ENCODE measurements at places on chromosomes 11 and 22.

- DNase-seq, result no peak
Measured at GRCh38 chr11:66846671-66847091, 3.4 kb downstream of the RCE1 start.

- peak; percentile 89 for DNase-seq
Measured at GRCh38 chr11:73141309-73142127, 600 bp downstream of the FCHSD2 start.

DNA sequence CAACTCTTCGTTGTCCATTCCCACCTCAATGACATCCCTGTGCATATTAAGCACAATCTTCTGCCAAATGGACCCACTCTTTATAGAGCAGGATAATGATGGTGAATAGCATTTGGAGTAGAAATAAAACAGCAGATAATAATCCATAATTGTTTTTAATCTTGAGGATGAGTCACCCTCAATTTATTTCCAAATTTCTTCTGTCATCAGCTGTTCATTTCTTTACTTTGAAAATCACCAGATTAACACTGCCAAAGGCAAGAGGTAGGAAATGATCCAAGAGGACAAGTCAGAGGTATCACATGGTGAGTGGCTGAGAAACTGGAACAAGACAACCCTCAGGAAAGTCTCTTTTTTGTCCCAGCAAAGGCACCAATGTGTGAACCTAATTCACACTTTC lies 7.3 kb upstream of the AMBRA1 start:
- no peak for DNase-seq

DNA sequence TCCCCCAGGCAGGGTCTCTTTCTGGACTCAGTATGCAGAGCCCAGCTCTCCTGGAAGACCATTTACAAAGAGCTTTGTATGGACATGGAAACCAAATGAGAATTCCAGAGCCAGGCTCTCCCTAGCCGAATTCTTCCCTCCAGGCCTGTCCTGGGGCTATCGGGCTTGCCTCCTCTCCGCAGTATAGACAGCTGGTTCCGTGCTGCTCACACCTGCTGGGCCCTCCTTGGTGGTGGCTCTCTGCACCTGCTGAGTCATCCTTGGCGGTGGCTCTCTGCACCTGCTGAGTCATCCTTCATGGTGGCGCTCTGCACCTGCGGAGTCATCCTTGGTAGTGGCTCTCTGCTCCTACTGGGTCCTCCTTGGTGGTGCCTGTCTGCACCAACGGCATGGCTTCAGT lies 743.5 kb downstream of the BRD1 start:
- DNase-seq, result no peak

GRCh38 chr11:66904055-66904454 lies 47.2 kb downstream of the LRFN4 start:
- DNase-seq, result no peak

DNA sequence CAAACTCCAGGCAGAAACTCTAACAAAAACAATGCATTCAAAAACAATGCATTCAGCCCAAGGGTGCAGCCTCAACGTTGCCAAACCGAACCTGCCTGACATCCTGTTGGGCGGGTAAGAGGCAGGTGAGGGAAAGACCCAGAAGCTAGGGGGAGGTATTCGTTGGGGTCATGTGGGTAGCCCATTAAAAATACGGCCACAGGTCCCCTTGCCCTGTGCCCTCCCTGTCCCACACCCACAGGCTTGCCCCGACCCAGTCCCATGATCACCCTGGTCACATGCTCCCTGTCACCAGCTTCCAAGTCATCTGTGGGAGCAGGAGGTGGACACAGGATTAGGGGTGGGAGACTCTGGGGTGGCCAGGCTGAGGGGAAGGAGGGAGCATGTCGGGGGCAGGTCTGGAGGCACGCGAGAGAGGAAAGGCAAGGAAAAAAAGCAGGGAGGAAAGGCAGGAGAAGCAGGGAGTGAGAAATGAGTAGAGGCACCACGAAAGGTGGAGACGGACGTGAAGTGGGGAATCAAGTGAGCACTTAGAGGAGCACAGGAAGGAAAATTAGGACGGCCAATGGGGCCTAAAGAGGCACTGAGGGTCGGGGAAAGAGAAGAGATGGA lies 683 bp downstream of the PLA2G6 start:
- DNase-seq, result no peak

- no peak for DNase-seq
Measured at GRCh38 chr22:43820651-43821305, 8.7 kb upstream of the EFCAB6 start.

DNA sequence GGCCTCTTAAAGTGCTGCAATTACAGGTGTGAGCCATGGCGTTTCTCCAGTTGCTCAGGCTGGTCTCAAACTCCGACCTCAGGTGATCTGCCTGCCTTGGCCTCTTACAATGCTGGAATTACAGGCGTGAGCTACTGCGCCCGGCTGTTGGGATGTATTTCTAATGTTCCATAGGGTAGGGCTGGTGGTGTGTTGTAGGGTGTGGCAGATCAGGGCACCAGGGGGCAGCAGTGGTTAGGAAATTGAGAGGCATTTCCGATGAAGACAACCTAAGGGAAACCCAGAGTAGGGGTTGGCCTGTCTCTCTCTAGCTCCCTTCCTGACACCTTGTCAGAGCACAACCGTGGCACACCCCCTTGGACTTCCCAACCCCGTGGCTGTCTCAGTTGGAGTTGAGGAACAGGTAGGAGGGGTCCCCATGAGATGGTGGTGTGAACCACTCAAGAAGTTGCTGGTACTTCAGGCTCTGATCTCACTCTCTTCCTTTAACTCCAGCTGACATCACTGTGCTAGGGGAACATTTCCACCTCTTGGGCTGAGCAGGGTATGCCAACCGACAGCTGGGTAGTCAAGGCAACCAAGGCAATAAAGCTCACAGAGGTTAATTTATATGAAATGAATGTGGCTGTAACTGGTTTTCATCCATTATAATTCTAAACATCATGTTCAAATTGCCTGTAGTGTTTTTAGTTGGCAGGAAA lies 33.0 kb downstream of the YWHAH start:
- DNase-seq, result peak; percentile 82

GRCh38 chr11:65487467-65488272 lies 11.2 kb upstream of the MALAT1 start:
- peak; percentile 95 for DNase-seq

DNA sequence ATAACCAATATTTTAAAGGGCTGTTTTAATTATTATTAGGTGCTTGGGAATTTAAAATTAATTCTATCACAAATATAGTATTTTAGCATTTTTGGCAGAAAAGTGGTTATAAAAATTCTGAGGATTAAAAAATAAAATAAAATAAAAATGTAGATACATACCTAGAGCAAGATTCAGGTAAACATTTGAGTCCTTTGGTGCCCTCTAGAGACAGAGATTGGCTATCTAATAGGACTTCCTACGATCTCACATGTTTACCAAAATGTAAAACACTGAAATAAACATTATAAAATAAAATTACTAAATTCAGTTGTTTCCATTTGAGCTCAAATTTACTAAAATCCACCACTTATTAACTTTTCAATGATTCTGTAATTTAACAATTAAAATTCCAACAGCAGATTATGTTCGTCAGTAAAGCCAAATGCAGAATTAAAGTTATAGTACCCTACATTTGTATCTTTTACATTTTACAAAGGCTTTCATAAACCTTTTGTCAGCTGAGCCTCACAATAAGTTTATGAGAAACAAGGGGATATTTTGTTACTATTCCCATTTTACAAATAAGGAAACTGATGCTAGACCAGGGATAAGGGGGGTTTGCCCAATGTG lies 27.7 kb downstream of the SLC36A4 start:
- DNase-seq, result no peak

GRCh38 chr11:130865774-130866114 lies 50.5 kb downstream of the SNX19 start:
- DNase-seq, result no peak

DNA sequence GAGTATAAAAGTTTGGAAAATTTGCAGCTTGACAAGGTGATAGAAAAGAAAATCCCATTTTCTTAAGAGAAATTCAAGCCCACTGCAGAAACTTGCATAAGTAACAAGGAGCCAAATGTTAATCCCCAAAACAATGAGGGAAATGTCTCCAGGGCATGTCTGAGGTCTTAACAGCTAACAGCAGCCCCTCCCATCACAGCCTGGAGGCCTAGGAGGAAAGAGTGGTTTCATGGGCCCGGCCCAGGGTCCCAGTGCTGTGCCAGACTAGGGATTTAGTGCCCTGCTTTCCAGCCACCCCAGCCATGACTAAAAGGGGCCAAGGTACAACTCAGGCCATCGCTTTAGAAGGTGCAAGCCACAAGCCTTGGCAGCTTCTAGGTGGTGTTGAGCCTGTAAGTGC lies 123.7 kb upstream of the TRPC6 start:
- no peak for DNase-seq

DNA sequence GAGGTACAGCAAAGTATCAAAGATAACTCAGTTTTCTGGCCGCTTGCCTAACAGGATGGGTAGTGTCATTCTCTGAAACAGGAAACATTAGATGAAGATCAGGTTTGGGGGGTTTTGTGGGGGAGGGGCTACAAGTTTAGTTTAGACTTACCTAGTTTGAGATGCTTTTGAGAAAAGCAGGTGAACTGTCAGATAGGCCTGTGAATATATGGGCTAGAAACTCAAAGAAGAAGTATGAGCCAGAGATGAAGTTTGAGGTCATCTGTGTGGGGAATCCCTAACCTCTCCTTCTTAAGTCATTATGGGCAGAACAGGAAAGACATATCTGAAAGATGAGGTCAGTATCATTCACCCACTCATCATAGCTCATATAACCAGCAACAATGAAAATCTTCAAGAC lies 11.9 kb downstream of the HOATZ start:
- no peak for DNase-seq

- DNase-seq, result no peak
Measured at GRCh38 chr11:12376259-12377081, 901 bp upstream of the PARVA start.

- DNase-seq, result no peak
Measured at GRCh38 chr11:78295347-78295746, 106.6 kb downstream of the USP35 start.

DNA sequence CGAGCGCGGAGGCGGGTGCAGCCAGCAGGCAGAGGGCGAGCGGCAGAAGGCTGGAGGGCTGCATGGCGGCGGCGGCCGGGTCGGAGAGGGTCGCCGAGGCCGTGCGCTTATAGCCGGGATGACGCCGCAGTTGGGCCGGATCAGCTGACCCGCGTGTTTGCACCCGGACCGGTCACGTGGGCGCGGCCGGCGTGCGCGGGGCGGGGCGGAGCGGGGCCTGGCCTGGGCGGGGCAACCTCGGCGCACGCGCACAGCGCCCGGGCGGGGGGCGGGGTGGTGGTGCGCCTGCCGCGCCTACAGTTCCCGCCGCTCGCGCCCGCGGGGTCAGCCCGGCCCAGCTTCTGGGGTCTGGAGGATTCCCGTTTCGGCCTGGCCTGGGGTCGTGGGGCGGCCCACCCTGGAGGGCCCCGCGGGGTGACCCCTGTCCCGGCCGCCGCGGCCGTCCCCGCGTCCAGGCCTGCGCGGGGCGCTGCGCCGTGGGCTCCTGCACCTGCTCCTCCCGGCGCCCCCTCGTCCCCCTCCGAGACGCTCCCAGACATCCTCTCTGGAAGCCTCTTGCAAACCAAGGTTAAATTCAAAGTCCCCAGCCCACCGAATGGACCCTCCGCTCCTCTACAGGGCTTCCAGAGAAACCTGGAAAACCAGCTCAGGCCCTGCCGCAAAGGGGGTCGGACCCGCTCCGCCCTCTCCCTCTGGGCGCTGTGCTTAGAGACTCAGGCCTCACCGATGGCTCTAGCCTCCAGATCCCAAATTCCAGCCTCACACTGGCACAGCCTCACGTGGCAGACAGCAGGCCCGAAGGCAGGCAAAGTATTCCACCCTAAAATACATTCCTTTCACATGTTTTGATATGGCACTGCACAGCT lies at the start of gene CTSD:
TSS of gene CTSD (minus strand) at position 132 of the 866 bp plus-strand sequence. CDS start at position 64, 68 bp downstream.
- peak; percentile 93 for DNase-seq

GRCh38 chr11:69984457-69985261 lies 93.5 kb upstream of the ANO1 start:
- DNase-seq, result no peak

DNA sequence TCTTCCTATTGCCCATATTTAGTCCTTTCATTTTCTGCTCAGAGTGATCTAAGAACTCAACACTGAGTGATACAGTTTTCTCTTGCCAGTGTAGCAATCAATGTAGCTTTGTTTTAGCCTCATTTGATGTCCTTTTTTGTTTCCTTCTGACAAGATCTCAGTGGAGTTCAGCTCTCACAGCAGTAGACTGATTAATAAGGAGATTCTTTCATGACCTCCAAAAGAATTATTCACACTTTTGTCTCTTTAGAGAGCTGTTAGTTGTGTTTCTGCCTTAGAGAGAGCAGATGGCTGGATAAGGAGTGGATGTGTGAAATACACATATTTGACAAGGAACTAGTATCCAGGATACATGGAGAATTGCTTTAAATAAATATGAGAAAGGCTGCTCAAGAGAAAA lies 6.6 kb upstream of the TMEM225 start:
- DNase-seq, result no peak

DNA sequence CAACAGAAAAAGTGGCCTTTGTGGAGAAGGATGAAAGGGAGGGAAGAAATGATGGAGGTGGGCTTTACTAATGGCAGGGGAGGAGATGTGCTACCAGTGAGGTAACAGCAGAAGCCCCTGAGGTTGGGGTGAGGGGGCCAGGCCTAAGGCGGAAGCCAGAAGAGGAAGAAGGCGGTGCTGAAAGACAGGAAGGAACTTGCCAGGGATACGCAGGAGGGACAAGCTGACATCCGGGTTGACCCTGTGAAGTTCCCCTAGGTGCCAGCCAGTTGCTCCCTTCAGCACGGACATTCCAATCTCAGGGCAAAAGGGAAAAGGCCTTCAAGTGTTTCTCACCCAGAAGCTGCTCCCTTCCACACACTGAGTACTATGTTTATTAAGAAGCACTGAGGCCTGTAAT lies 2.3 kb upstream of the TIRAP start:
- no peak for DNase-seq

- no peak for DNase-seq
Measured at GRCh38 chr11:117251506-117251905, 19.0 kb downstream of the RNF214 start.

- DNase-seq, result no peak
Measured at GRCh38 chr22:26632422-26633155, 10.8 kb downstream of the CRYBA4 start.

DNA sequence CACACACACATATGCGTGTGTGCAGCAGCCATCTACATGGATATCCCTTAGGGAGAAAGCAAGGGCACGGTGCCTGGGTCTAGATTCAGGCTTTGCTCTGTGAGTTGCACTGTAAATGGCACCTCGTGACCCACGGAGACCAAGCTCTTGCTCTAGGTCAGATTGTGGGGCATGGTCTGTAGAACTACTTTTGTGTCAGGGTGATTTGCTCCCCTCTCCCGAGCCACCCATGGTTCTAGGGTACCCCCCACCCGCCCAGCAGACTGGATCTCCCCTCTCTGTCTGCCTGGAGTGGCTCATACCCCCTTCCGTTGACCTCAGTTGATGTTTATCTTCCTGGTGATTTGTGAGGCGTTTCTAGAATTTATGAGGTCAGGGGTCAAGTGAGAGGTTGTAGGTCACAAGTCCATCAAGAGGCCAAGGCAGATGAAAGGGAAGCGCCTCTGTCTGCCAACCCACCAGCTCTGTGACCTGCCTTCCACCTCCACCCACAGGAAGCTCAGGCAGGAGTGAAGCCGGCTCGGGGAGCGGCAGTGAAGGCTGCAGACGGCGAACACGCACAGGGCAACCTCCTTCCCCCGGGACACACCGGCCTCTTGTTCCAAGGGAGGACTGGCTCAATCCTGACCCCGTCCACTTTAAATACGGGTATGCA lies 76.2 kb upstream of the TTLL12 start:
- no peak for DNase-seq

Data from left forelimb (tissue), 1 donor.